ENCODE measurements at places on chromosomes 1 and 21.
A peak's percentile ranks its signal among the peaks of the same experiment; 100 is the strongest.

GRCh38 chr1:41571041-41571440 lies 86.6 kb upstream of the EDN2 start:
- no peak for DNase-seq

- no peak for DNase-seq
Observed at GRCh38 chr1:91546301-91546581, 45.6 kb downstream of the CDC7 start.

- DNase-seq = no peak
Observed at GRCh38 chr1:103327054-103327719, 198.3 kb upstream of the RNPC3 start.

DNA sequence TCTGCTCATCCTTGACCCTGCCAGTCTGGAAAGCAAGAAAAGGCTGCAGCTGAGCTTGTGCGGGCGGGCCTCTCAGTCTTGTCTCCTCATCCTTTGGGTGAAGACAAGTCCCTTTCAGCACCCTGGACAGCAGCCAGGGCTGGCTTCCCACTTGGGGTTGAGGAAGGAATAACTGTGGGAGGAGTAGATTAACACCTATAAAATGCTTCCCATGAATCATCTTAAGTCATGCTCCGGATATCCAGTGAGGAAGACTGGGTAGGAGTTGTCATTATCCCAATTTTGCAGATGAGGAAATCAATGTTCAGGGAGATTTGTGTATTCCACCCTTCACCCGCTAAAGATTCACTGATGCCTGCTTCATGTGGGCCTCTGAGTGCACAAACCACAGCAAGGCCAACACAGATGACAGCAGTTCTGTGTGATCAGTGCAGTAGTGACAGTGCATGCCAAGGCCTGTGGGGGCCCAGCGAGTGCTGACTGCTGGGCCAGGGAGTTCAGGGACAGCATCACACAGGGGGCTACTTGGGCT lies 20.1 kb upstream of the COL16A1 start:
- peak; percentile 89 for DNase-seq

DNA sequence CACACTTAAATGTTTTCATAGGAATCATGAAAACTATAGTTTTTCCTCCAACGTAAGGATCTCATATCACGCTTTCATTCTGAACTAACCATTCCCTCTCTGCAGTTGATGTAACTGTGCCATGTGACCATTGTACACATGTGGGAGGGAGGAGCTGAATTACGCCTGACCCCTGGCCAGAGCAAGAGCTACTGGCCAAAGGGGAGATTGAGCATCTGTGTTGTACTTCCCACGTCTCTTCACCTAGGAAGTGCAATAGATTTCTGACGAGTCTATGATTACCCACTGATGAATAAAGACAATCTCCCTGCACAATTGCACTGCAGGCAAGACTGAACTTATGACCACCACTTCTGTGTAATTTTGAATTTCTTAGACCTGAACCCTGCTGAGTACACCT lies 24.0 kb downstream of the PTPRC start:
- no peak for DNase-seq

GRCh38 chr21:26112975-26113374 lies 57.6 kb downstream of the APP start:
- DNase-seq = no peak

GRCh38 chr1:66929146-66929688 lies 4.4 kb downstream of the MIER1 start:
- no peak for DNase-seq

DNA sequence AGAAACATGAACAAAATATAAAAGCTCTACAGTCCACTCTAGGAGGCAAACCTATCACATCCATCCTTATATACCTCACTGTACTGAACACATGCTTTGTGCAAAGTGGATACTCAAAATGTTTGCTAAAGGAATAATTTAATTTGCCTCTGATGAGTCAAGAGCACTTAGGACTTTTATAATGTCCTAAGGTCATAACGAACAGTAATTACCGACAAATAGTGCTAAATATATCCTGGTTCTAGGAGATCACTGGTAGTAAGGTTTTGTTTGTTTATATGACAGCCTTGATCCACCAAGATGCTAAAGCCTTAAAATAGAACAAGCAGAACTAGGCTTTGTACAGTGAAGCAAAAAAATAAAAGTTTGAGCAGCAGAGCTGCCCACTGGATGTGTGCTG lies 70.6 kb downstream of the GADD45A start:
- no peak for DNase-seq

GRCh38 chr21:39934895-39935294 lies 67.7 kb downstream of the PCP4 start:
- peak; percentile 7 for DNase-seq

DNA sequence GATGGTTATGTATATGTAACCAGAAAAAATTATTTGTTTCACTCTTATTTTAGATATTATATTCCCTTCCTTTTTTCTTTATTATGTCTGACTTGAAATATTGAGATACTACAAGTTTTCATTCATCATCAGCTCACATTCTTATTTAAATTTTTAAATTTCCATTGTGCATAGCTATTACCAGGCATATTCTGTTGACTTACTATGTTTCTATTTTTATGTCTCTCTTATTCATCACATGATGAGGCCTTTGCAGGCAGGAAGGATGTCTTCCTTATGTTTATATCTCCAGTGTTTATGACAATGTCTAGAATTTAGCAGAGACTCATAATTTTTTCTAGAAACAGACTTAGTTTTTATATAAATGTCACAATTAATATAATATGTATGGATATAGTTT lies 221.9 kb upstream of the KCTD3 start:
- DNase-seq = no peak

DNA sequence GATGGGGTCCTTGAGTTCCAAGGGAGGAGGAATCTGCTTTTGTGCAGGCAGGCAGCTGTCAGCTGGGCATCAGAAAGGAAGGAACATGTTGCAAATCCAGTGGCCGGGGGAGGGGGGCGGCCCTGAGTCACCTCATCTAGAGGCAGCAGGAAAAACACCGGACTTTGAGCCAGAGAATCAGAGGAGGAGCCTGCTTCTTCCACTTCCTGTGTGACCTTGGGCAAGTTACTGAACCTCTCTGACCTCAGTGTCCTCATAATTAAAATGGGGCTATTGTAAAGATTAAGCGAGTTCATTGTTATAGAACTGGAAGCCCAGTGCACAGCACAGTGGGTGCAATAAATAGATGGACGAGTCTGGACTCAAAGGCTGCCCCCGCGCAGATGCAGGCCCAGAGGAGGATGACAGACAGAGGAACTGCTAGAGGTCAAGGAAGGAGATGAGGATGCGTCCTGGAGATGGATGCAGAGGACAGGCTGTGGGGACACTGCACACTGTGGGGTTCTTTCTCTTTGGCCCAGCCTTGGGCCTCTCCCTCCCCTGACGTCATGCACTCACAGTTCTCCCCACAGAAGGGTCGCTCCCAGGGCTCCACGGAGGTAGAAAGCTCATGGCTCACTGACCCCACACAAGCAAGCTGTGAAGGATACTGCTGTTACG lies 714.3 kb downstream of the MATN1 start:
- DNase-seq = no peak

GRCh38 chr1:101967871-101968270 lies 28.9 kb downstream of the OLFM3 start:
- DNase-seq = no peak

GRCh38 chr1:173056365-173056764 lies 5.6 kb upstream of the TNFSF18 start:
- DNase-seq = no peak

DNA sequence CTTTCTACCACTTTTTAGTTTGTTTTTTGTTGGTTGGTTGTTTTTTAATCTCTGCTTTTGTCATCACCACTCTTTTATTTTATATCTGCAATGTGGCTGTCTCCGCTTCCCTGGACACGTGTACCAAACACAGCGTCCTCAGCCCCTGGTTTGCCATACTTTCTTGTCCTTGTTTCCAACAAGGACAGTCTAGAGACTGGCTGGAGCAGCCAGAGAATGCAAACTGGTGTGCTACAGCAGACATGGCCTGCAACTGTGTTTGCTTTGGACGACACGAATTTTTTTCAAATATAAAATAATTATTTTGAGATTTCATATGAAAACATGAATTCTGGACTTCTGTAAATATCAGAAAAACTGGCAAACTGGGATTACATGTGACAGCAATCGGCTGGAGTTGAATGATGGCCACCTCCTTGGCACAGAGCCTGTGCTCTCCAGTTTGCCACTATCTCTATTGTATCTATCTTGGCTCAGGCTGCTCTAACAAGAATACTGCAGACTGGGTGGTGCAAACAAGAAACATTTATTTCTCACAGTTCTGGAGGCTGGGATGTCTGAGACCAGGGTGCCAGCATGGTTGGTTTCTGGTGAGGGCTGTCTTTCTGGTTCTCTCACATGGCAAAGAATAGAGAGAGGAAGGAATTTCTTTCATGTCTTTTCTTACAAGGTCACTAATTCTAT lies 34.6 kb upstream of the POU2F1 start:
- DNase-seq = no peak

DNA sequence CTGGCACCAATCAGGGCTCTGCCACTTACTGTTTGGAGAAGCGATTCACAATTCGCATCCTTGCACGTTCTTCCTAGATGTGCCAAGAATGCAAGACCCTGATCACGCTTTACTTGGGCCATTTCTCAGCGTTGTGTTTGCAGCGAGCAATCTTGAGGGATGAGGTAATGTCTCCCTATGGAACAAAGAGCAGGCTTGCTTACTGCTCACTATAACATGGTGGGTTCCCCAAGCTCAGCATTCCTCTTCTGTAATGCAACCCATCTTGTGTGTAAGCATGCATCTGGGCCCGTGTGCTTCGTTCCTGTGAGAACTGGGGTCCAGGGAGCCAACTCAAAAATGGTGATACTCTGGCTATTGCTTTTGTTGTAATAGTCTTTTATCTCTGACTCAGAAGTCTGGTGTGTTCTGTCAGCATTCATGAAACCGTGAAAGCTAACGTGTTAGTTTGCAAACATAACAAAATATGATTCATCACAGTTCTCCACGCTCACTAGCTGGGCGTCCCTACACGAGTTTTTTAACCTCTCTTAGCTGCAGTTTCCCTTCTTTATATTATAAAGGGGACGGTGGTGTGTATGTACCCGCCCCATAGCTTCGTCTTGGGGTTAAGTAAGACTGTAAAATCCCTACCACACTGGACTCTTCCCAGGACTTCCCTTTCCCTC lies 33.3 kb downstream of the DNTTIP2 start:
- DNase-seq = peak; percentile 55

GRCh38 chr21:16969636-16970035 lies 543.2 kb upstream of the CXADR start:
- no peak for DNase-seq

DNA sequence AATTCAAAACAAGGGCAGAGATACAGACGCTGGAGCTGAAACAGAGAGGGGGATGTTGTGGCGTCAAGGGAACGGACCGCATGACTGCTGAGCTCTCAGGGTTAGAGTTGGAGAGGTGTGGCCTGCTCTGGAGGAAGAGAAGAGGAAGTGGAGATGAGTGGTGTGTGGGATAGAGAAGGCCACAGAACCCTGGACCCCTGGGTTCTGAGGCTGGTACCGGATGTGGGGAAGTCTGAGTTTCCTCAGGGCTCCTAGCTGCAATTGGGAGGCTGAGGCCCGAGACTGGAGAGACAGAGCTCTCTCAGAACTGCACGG lies 1.8 kb downstream of the BCAN start:
- no peak for DNase-seq

GRCh38 chr1:82795508-82796149 lies 994.9 kb downstream of the ADGRL2 start:
- DNase-seq = no peak

GRCh38 chr1:200205216-200205995 lies 177.9 kb downstream of the NR5A2 start:
- DNase-seq = no peak

- no peak for DNase-seq
Observed at GRCh38 chr21:33881689-33882440, 33.7 kb downstream of the ATP5PO start.

- DNase-seq = no peak
Observed at GRCh38 chr1:79204779-79205479, 198.4 kb upstream of the ADGRL4 start.

DNA sequence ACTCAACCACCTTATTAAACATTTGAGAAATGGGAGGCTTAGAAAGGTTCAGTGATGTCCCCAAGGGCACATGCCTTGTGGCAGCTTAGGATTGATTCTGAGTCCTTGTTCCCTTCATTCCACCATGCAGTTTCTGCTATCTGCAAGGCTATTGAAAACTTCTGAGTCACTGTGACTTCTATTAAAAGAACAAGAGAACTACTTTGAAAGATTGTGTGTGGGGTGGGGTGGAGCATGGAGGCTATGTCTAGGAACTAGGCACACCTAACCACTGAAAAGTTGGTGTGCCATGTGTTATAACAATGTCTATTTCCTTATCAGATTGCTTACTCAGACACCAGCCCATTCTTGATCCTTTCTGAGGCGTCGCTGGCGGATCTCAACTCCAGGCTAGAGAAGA lies 10.8 kb downstream of the MTARC1 start:
- DNase-seq = peak; percentile 71

DNA sequence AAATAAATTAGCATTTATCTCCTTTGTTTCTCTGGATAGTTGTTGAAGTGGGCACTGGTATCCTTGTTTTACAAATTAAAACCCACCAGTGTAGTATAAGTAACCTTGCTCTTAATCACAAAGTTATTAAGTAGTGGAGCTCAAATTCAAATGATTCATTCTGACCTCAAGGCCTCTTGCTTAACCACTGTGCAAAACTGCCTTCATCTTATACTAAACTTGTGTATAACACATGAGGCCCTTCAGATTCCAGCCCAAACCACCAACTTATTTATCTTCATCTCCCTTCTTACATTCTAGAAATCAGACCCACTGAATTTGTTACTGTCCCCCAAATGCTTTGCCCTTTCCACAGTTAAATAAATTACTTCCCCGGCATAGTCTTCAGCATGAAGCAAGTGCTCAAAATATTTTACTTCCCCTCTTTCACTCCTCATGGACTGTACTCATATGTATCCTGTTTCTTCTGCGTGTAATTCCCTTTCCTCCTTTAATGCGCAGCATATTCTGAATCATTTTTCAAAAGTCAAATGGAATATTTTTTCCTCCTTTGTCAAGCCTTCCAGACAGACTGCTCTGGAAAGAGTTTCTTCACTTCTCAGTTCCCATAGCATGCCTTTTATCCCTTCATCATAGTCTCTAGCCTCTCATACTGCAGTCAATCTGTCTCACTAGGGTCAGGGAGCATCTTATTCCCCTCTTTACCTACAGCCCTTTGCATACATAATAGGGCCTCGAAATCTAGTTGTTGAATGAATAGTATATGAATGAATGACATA lies 19.0 kb upstream of the DNASE2B start:
- no peak for DNase-seq

- no peak for DNase-seq
Observed at GRCh38 chr1:183199304-183199703, 13.2 kb downstream of the LAMC2 start.

- DNase-seq = peak; percentile 37
Observed at GRCh38 chr1:99441299-99442095, 177.2 kb downstream of the PLPPR4 start.

GRCh38 chr1:225597926-225598575 lies 54.9 kb downstream of the ENAH start:
- DNase-seq = peak; percentile 21

DNA sequence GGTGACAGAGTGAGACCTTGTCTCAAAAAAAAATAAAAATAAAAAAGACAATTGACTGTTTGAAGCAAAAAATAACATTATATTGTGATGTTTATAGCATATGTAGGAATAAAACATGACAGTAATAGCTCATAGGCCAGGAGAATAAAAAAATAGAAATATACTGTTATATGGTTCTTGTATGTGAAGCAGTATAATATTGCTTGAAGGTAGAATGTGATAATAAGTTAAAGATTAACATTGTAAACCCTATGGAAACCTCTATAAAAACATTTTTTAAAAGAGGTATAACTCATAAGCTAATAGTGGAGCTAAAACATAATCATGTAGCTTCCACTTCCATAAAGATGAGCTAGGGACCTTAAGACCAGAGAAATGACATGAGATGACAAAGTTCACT lies 23.5 kb downstream of the GJA4 start:
- no peak for DNase-seq
